Cortex of kidney (tissue), 1 donor: ENCODE measurements at places on chromosomes 3 and 15.

DNA sequence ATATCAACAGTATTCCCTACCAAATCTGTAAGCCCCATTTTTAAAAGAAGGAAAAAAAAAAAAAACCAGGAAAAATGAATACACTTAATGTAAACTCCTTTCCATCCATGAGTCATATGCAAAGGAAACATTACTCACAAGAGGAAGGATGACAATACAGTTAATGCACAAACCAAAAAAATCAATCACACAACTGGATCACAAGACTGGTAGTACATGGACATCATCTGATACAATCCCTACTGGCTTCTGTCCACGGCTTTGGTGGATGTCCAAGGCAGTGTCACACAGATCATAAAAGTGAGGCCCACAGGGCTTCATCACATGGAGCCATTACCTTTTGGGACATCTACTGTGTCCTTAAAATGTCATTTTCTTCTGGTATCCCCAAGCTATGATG is 44.0 kb downstream of the SUCLG2 start:
- DNase-seq = no peak

- no peak for DNase-seq
Measured at GRCh38 chr15:33154351-33155166, 40.0 kb downstream of the FMN1 start.

DNA sequence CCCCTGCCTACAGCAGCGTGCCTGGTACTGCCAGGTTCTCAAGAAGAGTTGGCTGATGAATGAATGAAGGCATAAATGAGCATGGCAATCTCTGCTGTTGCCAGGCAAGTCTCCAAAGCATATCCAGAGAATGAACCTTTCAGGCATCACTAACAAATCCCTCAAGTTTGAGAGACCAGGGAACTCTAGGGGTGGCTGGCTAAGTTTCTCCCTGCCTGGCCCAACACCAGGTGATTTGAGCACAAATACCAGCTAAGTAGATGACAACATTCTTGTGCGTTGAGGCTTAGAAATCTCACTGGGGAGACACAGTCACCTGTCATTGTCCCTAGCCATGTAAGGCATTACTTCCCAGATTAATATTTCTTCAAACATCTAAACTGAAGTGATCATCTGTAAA is 81.4 kb upstream of the PTX3 start:
- DNase-seq = no peak

GRCh38 chr15:78032671-78033070 is 44.8 kb downstream of the TBC1D2B start:
- DNase-seq = no peak

- DNase-seq = no peak
Measured at GRCh38 chr3:64213962-64214379, 11.3 kb downstream of the PRICKLE2 start.

GRCh38 chr3:103166890-103167289 is 732.1 kb downstream of the ZPLD1 start:
- no peak for DNase-seq

- DNase-seq = no peak
Measured at GRCh38 chr3:18575573-18575972, 150.4 kb upstream of the SATB1 start.

DNA sequence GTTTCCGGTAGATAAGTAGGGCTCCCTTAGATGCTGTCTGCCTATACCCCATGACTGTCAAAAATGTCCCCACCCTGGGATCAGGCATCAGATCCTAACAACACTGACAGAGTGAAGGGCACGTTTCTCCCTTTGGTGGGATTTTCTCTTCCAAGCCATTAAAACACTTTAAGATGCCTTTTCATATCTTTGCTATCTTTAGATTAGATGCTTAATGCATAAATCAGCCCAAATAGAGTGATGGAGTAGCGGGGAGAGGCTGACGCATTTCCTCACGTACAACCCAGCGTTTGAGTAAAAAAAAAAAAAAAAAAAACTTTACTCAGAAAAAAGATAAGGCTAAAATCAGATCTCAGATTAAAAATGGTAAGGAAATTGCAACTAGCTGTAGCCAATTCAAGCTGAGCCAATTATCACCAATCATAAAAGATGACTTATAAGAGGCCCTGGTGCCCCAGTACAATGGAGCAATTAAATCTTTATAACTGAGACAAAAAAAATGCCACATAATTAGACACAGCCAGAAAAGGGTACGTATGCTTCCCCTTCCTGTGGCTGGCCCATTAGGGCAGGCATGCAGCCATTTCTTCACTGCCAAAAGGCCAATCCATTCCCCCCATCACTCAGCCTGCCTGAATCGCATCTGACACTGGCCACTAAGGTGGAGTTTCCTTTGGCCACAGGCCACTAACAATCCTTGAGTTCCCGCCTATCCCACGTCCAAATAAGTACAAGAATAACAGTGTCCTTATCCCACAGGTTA is 45.0 kb downstream of the RFTN1 start:
- no peak for DNase-seq
